ENCODE measurements at places on chromosomes 5 and 9.

DNA sequence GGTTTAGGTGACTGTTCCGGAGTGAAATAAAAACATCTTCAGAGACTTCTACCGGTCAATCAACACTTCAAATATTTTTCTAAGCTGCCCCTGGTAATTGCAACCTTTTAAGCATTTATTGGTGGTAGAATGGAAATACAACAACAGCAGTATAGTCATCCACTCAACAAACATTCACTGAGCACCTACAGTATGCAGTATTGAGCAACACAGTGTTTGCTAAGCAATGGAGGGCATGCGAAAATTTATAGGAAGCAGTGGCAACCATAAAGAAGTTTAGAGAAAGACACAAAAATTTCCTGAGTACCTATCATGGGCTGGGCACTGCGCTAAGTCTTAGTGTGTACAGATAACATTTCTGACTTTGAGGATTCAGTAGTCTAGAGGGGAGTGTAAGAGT is 12.0 kb upstream of the SSBP2 start:
- DNase-seq: no peak

- no peak for DNase-seq
These were observed 37.0 kb downstream of the MAMDC2 start for GRCh38 chr9:70080481-70081119.

DNA sequence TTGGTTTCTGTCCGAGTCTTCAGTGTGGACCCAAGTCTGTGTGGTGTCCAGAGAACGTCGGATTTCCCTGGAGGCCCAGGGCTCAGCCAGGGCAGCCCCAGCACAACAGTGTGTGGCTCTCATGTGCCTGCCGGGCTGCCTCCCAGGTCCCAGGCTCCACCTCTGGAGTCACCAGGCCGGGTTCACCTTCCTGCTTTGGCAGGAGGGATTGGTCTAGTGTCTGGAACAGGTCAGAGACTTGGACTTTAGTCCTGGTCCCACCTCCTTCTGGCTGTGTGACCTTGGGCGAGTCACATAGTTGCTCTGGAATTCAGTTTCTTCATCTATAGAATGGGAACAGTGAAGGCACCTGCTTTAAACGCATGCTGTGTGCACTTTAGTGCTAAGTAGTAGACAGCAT is 3.2 kb downstream of the DOLPP1 start:
- no peak for DNase-seq

DNA sequence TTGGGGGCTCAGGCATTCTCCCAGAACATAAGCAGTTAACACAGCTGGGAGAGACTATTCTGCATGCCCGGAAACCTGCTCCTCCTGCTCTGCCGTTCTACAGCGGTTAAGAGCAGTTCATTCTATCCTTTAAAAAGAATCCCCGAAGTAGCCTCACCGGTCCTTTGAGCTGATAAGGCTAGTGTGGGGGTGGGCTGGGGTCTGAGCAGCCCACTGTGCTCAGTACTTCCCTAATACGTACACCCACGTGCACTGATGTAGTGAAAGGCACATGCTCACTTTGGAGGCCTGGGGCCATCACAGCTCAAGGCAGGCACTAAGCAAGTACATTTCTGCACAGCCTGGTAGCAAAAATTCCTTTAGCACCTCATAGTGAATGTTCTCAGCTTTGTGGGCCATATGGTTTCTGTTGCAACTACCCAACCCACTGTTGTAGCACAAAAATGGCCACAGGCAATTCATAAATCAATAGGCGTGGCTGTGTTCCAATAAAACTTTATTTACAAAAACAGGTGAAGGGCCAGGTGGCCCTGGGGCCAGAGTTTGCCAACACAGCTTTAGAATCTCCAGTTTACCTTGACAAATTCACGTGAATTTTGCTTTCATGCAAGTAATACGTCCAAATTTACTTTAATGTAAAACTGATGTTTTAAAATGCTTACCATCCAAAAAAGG is 136.4 kb downstream of the ZNF354C start:
- no peak for DNase-seq

GRCh38 chr5:78008356-78008967 is 232.3 kb upstream of the TBCA start:
- no peak for DNase-seq

- DNase-seq: no peak
These were observed 24.4 kb downstream of the FAM163B start for GRCh38 chr9:133584559-133585476.

DNA sequence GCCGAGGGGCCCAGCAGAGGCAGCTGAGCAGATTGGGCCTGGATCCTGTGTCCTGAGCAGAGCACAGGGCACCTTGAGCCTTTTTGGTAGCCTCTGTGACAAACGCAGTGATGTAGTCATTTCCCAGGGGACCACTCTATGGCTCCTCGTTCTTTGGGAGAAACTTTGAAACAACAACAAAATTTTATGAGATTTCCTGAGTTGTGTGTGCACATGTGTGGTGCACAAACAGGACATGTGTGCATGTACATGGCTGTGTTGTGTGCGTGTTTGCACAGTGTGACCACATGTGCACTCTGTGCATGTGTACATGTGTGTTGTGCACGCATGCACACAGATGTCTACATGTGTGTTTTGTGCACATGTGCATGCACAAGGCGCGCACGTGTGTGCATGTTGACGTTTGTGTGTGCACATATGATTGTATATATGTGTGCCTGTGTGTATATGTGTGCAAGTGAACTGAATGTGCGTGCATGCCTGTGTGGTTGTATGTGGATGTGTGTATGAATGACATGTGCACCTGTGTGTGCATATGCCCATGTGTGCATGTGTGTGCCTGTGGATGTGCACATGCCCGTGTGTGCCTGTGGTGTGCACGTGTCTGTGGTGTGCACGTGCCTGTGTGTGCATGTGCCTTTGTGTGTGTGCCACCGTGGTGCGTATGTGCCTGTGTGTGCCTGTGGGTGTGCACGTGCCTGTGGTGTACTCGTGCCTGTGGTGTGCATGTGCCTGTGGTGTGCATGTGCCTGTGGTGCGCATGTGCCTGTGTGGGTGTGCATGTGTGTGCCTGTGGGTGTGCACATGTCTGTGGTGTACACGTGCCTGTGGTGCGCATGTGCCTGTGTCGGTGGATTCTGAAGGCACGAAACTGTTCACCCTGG is 221.6 kb downstream of the CACNA1B start:
- DNase-seq: no peak
